T-cell (primary cell): ENCODE measurements at places on chromosomes 2 and 18.

DNA sequence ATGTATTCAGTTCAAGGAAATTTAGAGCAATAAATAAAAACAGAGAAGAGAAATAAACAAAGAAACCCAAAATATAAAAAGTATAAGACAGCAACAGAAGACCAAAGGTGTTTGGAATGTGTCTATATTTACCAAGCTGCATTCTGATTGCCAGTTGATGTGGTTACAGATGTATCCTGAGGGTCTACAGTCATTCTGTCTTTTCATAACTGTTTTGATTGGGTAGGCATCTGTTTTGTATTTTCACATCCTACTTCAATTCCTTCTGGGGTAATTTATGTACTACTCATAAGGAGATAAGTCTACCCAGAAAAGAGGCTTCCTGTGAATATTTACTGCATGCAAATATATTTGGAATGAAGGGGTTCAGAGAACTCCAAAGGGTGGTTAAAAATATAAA, 596.8 kb upstream of the GCFC2 start:
- DNase-seq, result no peak

GRCh38 chr2:132837769-132838168, 167.8 kb upstream of the LYPD1 start:
- no peak for DNase-seq

DNA sequence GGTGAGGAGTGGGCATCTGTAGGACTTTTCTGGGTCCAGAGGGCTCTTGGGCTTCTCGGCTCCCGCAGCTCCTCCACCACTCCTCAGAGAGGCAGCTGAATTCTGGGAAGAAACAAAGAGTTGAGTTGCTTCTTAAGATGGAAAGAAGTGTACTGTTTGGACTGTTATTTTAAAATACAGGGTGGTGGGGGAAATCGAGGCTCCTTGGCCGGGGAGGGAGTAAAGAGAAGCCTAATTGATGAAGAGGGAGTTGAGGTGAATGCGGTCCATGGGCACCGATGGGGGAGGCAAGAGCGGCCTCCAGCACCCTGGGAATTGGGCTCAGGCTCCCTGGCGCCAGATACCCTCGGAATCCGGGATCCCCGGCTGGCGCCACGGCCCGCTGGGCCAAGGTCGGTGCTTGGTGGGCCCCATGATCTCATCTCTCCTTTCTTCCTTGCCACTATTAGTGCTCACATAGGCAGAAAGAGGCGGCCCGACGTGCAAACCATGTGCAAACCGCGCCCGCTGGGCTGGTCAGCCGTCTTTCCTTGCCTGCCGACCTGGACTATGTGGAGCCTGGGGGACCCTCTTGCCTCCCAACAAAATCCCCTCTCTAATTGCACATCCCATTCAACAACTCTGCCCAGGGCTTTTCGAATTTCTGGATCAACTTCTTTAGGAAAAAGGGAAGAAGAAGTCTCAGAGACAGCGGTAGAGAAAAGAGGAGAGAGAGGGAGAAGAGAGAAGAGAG, 604 bp upstream of the SIX3 start:
- no peak for DNase-seq

DNA sequence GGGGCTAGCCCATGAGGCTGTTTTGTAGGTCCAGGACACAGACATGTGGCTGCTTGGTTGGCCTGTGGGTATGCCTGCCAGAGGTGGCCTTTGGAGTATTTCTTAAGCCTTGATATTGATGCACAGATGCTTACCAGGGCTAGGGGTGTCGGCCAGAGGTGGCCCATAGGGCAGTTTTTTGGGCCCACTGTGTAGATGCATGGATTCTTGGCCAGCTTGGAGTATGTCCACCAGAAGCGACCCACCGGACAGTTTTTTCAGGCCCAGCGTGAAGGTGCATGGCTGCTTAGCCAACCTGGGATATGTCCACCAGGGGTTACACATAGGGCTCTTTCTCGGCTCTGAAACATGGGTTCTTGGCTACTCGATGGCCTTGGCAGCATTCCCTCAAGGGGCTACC, 1199.1 kb downstream of the CNTNAP5 start:
- DNase-seq, result no peak

DNA sequence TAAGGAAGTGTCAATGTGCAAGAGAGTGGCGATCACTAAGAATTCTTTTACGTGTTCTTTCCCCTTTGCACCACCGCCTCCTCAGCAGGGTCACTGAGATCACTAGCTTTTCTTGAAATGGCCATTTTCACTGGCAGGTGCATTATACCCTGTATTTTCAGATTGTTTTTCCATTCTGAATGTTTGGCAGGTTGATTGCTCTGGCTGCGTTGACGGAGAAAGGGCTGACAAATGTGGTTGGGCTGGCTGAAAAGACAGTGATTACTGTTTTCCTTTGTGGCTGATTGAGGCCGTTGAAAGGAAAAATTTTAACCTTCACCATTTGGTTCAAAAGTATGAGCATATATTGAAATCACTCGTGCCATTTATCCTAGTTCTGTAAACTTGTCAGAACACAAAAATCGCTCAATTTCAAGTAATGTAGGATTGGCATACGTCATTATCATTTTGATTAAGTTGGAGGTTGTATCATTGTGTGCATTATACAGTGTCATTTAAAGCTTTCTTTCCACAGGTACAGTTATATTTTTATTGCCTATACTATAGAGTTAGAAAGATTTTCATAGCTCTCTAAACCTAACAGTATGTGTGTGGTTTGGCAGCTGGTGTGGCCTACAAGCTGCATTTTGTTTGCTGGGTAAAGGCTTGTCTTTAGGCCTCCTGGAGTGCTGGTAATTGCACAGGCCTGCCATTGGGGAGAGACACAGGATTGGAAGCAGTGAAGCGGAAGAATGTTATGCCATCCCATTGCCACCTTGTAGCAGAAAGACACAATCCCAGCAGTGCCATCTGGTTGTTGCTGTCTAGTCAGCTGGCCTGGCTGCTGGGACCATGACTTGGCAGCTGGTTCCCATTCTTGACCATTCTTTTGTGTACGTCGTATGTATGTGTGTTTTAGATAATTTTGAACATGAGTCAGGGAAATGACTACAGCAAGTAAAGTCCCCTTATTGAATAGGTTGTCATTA, 36.7 kb downstream of the DYNC1I2 start:
- DNase-seq, result no peak

- no peak for DNase-seq
Measured at GRCh38 chr18:8561123-8561910, 47.9 kb upstream of the RAB12 start.

- DNase-seq, result peak; percentile 45
Measured at GRCh38 chr2:119290859-119291587, 67.4 kb downstream of the STEAP3 start.

DNA sequence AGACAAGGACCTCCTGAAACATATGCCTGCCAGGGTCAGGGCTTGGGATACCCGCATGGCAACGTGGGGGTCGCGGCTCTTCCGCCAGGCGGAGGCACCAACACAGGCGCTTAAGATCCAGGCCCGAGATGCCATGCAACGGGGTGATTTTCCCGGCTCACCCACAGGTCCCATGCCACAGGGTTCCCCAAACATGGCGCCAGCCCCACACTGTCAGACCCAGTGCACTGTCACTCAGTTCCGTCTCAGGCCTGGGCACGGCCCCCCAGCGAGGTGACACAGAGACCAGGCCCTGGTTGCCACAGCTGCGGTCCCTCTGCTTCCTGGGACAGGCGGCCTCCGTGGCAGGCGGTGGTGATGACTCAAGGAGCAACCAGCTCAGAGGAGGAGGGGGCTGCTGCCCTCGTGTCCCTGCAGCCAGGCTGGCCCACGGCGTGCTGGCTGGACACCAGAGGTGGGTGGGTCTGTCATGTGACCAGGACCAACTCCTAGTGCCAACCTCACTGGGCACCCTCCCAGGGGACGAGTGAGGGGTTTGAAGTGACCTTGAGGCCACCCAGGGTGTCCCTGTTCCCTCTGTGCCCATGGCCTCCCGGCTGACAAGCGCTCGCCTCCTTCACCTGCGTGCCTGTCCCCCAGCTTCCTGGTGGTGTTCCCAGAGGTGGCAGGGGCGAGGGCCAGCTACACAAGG, 4.9 kb downstream of the PDCD1 start:
- no peak for DNase-seq

DNA sequence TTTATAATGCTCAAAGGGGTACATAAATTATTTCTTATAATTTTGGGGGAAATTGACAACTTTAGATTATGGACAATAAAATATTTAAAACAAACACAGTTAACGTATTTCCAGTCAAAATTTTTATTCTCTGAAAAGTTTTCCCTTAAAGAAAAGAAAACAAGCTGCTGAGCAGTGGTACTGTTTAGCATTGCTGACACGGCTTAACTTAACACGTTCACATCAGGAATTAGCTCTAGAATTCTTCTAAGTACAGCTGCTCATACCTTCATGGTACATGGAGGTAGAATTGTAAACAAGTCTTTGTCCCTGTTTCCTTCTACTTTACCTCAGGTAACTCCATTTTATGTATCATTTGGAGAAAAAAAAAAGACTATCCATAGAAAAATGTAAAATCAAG, 2.0 kb downstream of the SLC38A11 start:
- no peak for DNase-seq

DNA sequence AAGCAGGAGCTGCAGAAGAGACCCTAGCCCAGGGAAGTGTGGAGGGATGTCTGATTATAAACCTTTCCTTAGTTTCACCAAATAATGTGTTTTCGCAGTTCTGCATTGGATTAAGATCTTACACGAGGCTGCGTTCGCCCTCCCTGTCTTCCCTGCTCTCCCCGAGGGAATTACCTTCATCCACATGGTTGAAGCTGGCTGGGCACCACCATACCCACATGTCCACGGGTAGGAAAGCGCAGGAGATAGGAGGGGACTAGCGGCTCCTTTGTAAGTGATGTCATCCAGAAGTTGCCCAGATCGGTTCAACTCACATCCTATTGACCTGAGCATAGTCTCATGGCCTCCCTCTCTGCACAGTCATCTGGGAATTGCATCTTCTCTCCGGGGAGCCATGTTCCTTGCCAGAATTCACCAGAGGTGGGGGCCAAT, 1.1 kb downstream of the TTL start:
- no peak for DNase-seq

GRCh38 chr2:229173825-229174359, 97.2 kb downstream of the PID1 start:
- DNase-seq, result no peak

GRCh38 chr2:146324951-146325350, 1519.9 kb upstream of the ACVR2A start:
- DNase-seq, result no peak

DNA sequence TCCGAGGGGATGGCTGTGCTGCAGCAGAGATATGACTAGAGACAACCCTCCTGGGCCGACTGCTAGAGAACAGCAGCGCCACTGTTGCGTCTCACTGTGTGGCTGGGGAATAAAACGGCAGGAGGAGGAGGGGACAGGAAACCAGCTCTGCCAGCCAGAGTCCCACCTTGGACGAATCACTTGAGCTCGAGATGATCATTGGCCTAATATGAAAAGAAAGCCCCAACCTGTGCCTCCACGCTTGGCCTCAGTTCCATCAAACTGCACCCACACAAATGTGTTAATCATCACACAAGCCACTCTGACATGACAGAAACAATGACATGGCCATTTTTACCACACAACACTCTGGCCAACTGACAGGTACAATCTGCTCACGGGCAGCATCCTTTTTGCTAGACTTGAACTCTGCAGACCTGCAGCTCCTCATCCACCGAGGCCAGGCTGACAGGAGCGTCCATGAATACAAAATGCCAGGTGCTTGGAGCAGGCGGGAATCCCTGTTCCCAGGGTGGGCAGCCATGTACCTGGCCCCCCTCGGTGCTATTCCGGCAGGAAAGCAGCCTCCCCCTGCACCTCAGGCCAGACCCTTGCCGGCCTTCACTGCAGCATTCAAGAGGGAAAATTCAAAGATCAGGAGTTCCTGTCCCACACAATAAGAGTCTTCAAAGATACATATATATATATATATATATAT, 52.3 kb downstream of the PARD6G start:
- no peak for DNase-seq

- peak; percentile 13 for DNase-seq
Measured at GRCh38 chr2:10267551-10268465, 34.9 kb upstream of the HPCAL1 start.

GRCh38 chr2:200040831-200041230, 85.4 kb downstream of the MAIP1 start:
- no peak for DNase-seq

- DNase-seq, result no peak
Measured at GRCh38 chr2:188582211-188582610, 290.5 kb downstream of the GULP1 start.

- no peak for DNase-seq
Measured at GRCh38 chr2:227222292-227222691, 57.9 kb downstream of the COL4A3 start.

GRCh38 chr18:3283908-3284307, 22.0 kb downstream of the MYL12B start:
- DNase-seq, result no peak

GRCh38 chr2:179950391-179950790, 56.7 kb downstream of the CWC22 start:
- DNase-seq, result no peak

DNA sequence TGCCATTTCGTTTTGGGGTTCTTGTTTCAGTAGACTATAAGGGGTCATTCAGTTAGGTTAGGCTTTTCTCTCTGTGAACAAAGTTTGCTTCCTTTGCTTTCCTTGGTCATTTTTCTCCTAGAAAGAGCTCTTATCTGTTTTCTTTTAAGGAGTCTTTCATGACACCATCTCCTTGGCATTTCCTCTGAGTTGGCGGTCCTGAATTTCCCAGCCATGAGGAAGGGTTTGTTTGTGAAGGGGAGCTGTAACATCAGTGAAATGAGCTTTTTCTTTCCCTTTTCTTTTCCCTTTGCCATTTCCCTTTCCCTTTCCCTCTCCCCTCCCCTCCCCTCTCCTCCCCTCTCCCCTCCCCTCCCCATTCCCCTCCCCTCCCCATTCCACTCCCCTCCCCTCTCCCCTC, 61.7 kb downstream of the MAP4K4 start:
- no peak for DNase-seq

GRCh38 chr2:134319596-134320254, 65.9 kb downstream of the MGAT5 start:
- DNase-seq, result no peak

- no peak for DNase-seq
Measured at GRCh38 chr2:915979-916378, 34.7 kb upstream of the SNTG2 start.

GRCh38 chr18:37853706-37854105, 288.1 kb upstream of the CELF4 start:
- DNase-seq, result no peak

- no peak for DNase-seq
Measured at GRCh38 chr2:29841386-29842004, 79.9 kb downstream of the ALK start.

DNA sequence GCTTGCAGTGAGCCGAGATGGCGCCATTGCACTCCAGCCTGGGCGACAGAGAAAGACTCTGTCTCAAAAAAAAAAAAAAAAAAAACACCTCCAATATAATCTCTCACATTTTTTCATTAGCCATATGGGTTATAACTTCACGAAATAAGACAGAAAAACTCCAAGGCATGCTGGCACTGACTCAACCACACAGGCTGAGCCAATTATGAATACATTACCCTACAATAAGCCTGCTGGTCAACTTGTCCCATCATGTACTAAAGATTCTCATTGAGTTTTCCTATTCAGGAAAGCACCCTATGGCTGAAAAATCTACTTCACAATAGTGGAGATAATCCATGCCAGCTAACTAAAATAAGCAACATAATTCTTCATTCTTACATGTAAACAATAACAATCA, 12.8 kb upstream of the MAP3K20 start:
- no peak for DNase-seq
